ENCODE measurements at places on chromosomes 7 and 10.

- DNase-seq, result no peak
These were observed 78.2 kb upstream of the SEC61G start for GRCh38 chr7:54837168-54837567.

- DNase-seq, result no peak
These were observed 1.0 kb downstream of the OSBPL3 start for GRCh38 chr7:24978843-24979469.

DNA sequence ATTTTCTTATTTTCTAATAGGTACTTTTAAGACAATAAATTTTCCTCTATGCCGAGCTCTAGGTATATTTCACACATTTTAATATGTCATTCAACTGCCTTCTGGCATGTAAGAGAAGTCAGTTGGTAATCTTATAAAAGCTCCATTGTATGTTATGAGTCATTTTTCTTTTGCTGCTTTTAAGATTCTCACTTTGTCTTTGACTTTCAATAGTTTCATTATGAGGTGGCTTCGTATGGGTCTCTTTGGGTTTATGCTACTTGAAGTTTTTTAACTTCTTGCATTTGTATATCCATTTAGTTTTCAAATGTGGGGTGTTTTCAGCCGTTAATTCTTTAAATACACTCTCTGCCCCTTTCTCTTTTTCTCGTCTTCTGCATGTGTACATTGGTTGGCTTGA, 80.5 kb downstream of the ABCA13 start:
- DNase-seq, result no peak

DNA sequence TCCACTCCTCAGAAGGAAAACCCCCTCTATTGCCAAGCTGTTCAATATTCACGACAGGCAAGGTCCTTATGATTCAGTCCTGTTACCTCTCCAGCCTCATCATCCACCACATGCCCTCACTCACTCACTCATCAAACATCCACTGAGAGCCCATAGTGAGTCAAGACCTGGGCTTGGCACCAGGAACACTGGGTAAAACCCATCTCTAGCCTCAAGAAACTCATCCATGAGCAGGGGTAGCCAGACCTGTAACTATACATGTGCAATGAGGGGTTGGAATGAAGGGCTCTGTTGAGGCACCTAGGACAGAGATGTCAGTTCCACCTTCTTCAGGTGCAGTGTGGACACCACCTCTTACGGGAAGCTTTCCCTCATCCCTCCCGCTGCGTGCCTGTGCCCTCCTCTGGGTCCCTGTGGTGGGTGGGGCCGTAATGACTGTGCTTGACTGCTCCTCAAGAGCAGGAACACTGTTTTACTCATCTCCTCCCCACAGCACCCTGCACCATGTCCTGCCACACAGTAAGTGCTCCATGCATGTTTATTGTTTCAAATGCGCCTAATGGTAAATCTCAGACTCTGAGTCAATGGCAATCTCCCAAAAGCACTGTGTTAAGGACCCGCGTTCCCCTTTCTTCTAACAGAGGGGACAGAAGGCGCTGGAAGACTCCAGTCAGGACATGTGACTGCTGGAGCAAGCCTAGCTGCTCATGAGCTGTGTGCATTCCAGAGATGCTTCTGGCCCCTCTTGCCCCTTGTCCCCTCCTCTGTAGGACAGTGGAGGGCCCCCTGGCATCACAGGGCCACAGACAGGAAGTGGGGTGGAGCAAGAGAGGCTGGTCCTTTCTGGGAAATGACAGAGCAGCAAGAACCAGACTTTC, 95.4 kb downstream of the HIPK2 start:
- no peak for DNase-seq

- DNase-seq, result no peak
These were observed 1.1 kb downstream of the YAE1 start for GRCh38 chr7:39567294-39567693.

DNA sequence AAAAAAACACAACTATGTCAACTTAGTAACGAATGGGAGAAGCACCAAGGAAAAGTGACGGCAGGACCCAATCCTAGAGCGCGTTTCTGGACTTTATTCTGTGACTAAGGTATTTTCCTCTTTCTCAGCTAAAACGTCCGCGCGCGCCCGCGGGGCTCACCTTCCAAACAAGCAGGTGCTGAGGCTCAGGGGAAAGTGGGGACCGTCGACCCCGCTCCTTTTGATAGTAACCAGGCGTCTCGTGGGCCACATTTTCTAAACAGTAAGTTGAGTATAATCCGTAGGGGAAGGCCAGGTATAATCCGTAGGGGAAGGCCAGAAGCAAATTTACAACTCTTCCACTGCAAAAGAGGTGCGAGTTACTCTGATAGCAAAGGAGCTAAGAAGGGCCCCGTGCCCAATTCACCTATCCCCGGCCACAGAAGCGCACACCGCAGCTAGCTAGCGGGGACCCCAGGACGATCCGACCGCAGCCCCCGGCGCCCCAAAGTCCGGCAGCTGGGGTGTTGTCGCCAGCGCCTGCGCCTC, 743 bp downstream of the MKI67 start:
- DNase-seq, result no peak

- DNase-seq, result peak; percentile 37
These were observed 13.0 kb upstream of the CHCHD1 start for GRCh38 chr10:73768881-73769280.

DNA sequence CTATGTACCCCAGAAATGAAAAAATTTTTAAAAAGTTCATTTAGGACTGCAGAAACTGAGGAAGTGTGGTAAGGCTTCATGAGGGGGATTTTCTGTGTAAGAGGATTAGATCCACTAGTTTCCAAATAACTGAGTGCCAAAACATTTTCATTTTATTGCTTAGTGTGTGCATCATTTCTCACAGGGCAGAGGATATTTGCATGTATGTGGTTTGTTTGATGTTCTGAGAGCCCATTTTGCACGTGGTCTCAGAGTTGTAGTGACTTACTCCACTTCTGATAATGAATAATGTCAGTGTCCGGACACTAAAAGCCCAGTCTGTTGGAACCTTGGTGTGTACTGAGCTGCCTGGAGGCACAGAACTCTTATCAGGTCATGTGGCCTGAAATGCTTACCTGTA, 299.9 kb downstream of the AUTS2 start:
- DNase-seq, result no peak

DNA sequence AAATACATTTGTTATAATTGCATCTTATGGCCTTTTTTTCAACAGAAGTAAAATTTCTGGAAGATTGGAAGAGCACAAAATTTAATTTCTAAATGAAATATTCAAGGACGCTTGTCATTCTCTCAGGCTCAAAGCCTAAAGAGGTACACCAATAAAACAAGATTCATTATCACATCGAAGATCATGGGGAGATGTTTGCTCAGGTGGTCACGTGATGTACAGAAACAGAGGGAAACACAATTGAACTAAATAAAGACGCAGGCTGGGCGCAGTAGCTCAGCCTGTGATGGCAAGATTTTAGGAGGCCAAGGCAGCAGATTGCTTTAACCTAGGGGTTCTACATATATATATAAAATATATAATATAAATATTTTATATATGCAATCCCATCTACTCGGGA, 37.3 kb upstream of the TMEM254 start:
- DNase-seq, result no peak

- DNase-seq, result no peak
These were observed 247.7 kb downstream of the PRKG1 start for GRCh38 chr10:51321980-51322379.

- DNase-seq, result no peak
These were observed 50.4 kb downstream of the PYROXD2 start for GRCh38 chr10:98364432-98365102.

GRCh38 chr7:104894726-104895521, 119.1 kb upstream of the KMT2E start:
- DNase-seq, result no peak

DNA sequence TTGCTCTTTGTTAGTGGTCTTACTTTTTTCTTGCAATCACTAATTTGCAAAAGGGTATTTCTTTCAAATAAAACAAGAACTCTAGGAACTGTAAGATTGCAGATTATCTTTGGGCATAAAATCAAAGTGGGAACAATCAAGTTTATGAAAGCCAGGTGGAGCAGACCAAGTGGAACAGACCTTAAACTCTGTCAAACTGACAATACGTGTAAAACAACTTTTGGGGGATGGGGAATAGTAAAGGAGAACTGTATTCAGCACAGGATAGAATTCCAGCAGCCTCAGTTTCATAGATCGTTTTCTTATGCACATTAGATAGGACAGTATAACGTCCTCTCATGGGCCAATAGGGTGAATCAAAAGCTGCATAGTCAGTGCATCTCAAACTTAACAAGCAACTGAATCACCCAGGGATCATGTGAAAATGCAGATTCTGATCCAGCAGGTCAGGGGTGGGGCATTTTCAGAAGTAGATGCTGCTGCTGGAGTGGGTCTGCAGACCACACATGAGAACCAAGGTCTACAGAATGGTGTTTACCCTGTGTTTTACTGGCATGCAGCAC, 120.7 kb downstream of the PIP4K2A start:
- no peak for DNase-seq

DNA sequence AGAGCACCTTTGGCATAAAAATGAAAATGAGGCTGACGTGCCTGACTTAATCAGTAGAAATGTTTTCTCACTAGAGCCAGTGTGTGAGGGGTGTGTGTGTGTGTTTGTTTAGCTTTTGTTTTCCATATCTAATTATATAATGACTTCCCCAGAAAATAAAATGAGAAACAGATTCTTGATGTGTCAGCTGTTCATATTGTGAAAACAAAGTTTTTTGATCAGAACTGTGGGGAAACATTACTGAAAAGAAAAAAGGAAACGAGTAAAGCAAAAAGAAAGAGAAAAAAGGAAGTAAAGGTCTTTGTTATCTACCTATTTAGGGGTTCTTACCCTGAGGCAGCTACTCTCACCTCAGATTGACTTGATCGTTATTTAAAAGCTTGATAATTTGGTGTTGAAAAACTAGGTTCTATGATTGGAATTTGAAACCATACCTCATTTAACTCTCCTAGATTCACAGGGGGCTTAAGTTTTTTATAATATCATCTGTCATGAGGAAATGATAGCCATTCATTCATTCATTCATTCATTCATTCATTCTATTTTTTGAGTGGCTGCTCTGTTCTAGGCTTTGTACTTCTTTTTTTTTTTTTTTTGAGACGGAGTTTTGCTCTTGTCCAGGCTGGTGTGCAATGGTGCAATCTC, 58.0 kb downstream of the CREM start:
- no peak for DNase-seq

- no peak for DNase-seq
These were observed 188.1 kb downstream of the MGMT start for GRCh38 chr10:129655007-129655678.

- no peak for DNase-seq
These were observed 45.3 kb upstream of the ZMIZ1 start for GRCh38 chr10:79023240-79024162.

- no peak for DNase-seq
These were observed 768.8 kb downstream of the GRM8 start for GRCh38 chr7:126483972-126484371.

- DNase-seq, result no peak
These were observed 43.5 kb downstream of the VTI1A start for GRCh38 chr10:112490545-112490944.

DNA sequence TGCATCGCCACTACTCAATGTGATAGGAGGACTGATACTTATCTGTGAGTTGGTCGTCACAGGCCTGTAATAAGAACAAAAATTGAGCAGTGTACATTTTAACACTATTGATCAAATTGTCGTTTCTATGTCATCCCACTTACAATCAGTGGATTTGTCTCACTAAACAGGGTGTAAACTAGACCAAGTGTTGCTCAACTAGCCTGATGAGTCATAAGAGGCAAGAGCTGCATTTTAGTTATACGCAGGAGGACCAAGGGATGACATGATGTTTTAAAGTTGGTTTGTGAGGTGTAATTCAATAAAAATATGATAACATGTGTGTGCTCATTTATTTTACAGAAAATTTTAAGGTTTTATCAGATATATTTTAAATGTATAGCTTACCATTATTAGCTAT, 1239.2 kb downstream of the REEP3 start:
- DNase-seq, result no peak

DNA sequence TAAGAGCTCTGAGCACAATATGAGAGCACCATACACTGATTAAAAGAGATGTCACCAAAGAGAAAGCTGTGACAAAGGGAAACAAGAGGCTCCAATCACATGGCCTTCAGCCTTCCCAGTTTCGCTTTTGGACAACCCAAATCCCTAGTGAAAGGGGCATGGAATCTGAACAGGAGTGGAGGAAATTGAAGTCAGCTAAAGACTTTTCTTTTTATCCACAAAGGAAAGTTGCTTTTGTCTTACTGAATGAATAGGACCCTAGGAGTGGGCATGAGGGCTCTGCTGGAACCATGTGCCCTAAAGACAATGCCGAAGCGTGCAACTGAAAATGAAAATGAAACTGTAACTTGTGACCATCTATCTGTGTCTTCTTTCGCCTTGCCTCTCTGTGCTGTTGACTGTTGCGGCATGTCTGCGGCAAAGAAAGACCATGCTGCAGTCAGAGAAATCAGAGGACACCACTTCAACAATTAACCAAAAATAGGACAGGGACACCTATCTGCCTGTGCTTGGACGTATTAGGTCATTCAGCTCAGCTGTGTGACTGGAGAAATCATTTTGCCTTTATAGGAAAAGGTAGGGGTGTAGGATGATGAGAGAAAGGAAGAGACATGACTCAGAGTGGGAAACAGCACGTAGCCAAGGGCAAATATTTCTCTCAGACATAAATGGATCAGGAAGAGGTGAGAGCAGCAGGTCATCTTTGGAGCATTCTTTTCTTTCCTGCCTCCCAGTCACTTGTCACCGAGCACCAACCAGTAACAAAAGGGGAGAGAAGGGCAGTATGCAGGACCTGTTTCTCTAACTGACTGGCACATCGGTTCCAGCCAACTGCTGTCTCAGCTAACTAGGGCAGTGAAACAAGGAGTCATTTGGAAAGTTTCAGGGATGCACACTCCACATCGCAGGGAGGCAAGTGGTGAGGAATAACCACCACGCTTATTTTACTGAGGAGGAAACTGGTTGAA, 12.3 kb downstream of the CAV2 start:
- DNase-seq, result peak; percentile 51

DNA sequence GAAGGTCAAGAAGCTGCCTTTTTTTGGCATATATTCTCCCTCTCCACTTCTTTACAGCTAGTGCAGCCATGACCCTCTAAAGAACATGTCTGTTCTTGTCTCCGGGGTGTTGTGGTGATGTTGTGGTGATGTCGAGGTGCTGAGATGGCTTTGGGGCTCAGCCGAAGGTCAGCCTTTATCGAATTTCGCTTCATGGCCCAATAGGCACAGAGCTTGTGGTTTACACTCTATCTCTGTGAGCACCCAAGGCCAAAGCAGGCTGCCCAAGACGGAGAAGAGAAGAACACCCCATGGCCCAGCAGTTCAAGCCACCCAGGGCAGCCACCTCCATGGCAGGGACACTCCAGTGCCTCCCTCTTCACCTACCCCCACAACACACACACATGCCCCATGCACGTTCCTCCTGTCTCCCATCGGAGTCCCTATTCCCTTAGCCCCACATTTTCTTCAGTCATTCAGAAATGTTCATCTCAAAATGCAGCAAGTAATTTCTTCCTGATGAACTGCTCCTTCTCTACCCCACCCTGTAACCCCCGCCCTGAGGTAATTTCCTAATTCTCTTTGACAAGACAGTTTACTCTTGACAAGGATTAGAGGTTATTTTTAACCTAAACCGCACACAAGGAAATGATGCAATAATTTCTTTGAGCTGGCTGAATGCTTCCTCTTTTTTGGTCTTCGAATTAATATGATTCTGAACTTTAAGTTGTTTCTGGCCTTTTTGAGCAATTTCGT, 18.6 kb upstream of the ADRB1 start:
- no peak for DNase-seq

- peak; percentile 29 for DNase-seq
These were observed 132.2 kb upstream of the NPVF start for GRCh38 chr7:25360451-25360850.
